LoVo (cell line): ENCODE measurements at places on chromosomes 7 and 10.

- DNase-seq: no peak
These were observed 558.3 kb upstream of the FOXK1 start for GRCh38 chr7:4123823-4124222.

- no peak for DNase-seq
These were observed 417 bp downstream of the RFC2 start for GRCh38 chr7:74253835-74254128.

DNA sequence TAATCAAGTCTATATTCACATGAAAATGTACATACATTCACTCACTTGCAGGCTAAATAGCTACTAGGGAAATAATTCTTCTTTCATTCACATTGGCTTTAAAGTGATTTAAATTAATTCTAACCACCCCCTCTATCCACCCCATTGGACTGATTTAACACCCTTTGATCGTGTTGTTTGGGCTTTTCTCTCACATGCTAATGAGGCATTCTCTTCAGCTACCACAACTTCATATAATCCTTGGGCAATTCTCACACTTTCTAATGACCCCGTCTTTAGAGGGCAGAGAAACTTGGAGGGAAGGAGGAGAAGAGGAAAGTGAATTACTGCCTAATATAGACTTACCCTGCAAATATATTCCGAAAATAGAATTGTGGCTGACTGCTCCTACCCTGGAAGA is 24.6 kb downstream of the GRM3 start:
- DNase-seq: no peak

DNA sequence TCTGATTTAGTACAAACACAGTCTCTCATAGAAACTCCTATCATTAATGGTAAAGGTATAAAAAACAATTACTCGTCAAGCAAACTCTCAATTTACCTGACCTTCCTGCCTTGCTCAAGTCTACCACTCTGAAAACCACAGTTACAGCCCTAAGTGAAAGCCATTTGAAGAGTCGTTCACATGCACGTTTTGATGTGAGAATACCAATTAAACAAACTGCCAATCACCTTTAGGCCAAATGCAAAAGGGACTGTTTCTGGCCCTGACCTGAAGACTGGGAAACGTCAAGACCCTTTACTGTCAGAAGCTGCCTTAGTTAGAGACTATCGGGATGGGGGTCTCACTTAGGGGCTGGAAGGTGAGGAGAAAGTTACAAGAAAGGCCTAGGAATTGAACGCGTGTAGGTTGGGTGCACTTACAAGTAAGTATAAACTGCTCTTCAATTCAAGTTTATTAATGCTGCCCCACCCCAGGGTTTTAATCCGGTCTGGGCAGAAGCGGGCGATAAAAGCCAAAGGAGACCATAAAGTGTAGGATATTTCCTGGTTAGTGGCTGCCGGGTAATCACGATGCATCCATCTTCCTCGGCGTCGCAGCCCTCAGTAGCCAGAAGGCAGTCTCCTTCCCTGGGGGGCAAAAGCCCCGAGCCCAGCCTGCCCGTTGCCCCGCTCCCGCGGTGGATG is 935 bp downstream of the TM9SF3 start:
- DNase-seq: peak; percentile 53

DNA sequence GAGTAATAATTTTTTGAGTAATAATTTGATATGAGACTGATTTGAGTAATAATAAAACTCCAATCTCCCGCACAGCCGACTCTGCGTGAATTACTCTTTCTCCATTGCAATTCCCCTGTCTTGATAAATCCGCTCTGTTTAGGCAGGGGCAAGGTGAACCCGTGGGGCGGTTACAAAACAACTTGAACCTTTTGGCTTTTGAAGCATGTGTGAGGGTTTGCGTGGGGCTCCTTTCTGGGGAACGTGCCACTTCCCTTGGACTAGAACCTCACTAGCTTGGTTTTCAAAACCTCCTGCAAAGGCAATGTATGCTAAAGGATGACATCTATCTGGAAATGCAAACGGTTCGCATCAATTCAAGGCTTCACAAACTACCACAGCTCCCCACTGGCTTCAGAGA is 1.5 kb downstream of the CRPPA start:
- peak; percentile 22 for DNase-seq

DNA sequence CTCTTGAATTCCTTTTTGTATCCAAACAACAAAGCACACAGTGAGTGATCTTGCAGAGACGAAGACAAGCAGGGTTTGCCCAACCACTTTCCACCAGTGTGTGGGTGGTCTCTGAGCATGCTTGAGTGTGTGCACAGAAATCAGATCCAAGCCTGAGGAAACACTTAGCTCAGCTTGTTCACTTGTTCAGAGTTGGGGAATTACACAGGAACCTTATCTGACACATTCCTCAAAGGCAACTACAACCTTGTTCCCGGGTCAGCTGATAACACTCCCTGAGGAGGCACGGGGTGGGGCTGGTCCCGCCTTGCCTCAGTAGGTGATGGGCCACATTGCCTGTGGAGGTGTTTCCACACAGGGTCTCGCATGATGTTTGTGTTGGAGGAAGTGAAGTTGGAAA is 216.9 kb downstream of the DYNC1I1 start:
- DNase-seq: peak; percentile 35

- DNase-seq: no peak
These were observed 8.7 kb downstream of the CHST15 start for GRCh38 chr10:124084708-124085107.

DNA sequence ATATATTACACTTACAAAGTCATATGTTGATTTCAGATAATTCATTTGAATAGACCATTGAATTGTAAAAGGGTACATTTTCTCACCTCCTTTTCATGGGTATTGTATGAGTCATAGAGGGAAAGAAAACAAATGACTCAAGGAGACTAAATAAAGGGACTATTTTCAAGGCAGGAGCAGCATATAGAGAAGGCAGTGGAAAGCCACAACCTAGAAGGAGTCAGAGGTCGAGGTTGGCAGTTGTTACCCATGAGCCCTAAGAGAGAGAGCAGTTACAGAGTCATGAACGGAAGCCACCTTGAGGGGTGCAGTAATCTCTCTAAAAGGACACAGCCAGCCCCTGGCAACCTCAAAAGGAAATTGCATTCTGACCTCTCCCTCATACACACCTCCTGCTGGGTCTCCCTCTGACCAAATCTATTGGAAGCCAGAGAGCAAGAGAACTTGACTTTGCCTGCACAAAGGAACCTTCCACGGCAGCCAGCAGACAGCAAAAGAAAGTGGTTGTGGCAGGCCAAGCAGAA is 137.9 kb downstream of the GRM8 start:
- no peak for DNase-seq

DNA sequence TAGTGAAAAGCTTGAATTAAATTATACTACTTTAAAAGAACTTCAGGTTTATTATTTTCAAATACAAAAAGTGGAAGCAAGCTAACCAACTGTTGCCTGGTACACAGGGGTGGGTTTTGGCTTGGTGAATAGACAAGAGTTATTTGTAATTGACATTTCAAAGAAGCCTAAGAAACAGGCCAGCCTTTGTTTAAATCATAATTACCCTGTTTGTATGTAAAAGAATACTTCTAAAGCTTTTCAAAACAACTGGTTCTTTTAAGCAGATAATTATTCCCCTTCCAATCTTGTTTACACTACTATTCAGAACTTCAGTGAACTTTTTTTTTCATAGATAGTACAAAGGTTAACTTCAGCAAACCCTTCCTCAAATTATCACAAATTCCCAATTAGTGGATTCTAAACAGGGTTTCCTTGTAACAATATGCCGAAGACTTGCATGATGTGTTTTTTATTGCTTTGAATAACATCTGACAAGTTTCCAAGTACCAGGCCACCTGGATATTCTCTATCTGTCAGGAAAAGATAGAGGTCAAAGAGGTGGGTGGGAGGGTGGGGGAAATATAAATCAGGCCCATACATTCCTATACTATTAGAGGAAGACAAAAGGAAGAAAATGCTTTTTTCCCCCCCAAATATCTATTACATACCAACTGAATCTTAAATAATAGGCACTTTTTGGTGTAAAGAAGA is 20.4 kb downstream of the SSMEM1 start:
- DNase-seq: no peak

DNA sequence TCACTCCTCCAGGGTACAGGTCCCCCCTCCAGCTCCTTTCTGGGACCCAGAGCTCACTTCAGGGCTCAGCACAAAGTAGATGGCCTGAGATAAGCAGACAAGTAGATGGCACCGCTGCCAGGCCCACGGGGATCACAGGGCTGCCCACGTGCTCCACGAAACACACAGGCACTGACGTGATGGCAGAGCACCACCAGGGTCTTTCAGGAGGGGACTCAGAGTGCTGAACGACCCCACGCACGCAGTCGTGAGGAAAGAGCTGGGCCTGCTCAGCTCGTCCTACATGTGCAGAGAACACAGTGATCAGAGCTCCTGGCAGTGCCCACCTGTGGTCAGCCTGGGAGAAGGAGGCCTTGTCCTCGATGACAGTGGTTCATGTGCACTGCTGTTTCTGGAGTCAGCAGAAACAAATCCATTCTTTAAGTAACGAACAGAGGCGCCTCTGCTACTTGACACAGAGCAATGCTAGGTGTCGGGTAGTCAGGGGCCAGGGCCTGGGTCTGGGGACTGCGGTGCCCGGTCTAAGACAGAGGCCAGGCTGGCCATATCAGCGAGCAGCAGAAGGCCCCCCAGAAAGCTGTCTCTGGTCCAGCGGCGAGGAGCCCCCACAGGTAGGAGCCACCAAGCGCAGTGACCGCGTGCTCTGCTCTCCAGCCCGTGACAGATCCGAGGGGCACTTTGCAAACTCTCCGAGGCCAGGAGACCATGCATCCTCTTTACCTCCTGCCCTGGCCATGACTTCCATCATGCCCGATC is 129.8 kb upstream of the FAM20C start:
- DNase-seq: no peak

DNA sequence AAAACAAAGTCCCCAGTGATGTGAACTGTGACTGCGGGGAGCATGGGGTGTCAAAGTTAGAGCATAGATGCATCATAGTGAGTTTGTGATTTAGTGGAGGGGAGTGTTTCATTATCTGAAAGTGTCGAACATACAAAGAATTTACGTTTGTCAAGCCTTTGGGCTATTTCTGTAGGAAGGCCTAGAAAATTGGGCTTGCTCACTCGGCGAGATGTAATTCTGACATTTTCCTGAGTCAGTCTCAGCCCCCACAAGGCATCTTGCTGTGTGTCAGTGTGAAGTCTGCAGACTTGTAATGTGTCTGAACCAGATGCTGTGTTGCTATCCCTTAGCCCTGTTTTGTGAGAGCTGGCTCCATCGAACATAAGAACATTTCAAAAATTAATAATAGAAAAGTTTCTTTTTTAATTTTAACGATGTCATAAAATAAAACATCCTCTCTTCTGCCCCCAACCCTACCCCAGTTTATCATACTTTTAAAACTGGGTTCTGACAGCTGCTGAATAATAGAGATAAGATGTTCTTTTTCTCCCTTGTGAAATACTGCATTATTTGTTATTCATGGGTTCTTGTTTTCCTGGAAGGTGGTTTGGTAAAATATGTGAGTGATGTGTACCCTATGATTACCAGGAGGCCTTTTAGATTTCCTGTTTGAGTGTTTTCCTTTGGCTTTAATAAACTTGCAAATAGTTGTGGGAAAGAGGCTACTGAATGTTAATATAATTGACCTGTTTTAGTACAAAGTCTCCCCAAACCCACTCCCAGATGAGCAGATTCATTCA is 207.4 kb downstream of the GPR158 start:
- DNase-seq: no peak

GRCh38 chr7:142385491-142386340 is 127.9 kb upstream of the PRSS58 start:
- DNase-seq: peak; percentile 64

GRCh38 chr10:36531621-36532020 is 593.8 kb upstream of the ANKRD30A start:
- DNase-seq: no peak

DNA sequence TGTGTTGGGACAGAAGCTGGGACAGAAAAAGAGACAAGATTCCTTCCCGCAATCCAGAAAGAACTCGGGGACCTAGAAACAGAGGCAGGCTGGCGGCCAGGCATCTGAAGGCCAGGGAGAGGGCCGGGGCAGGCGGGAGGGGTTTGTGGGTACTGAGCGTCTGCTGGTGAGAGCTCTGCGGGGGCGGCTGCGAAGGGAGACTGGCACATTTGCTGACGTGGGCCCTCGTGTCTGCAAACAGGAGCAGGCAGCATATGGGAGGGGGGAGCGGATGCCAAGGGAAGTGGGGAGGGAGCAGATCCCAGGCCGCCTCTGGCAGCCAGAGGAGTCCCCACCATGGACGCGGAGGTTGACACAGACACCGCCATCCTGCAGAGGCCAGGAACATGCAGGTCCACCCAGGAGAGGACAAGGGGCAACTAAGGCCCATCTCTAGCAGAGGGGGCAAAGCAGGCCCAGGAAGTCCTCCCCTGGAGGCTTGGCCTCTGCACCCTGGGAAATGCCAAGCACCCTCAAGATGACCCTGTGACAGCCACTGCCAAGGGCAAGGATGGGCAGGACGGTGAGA is 32.2 kb downstream of the KCNH2 start:
- no peak for DNase-seq

GRCh38 chr10:130836344-130836743 is 475.2 kb downstream of the TCERG1L start:
- DNase-seq: no peak

DNA sequence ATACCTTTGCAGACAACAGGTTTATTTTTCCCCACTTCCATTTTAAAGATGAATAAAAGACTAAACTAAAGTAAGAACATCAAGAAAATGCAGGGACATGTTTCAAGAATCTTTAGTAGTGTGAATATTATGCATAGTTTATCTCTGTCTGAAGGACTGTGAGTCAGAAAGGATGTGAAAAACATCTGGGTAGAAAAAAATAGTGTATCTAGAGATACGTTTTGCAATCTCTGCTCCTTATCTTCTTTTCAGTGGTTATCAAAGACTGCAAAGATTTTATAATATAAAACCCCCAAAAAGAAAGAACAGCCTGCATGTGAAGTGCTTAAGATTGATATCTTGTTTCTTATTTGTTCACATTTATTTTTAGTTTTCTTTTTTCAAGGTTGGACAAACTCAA is 101.9 kb upstream of the ARHGAP21 start:
- DNase-seq: no peak

DNA sequence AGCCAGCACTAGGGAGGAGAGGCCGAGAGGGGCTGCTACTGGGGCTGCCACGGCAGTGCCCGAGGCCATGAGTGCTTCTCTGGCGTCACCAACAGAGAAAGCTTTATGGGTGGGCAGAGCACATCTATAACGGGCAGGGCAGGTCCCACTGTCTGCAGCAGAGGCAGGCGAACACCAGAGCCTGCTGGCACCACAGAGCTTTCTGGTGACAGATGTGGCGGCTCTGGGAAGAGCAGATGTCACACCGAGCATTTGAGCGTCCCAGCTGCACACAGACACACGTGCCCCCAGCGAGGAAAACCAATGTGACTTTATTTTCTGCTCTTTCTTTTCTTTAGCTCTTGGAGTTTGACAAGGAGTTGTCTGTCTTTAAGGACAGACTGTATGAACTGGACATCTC is 20.5 kb downstream of the NKX6-2 start:
- no peak for DNase-seq
